ENCODE measurements at places on chromosomes 1 and 21. TPM values are rescaled to one million over a fixed set of nuclear protein-coding genes. Genes with fewer than 3 reads are reported as not detected.

The CD1E gene
- not detected for total RNA-seq

The ZRANB2 gene
- 106 TPM for total RNA-seq

The KCNT2 gene
- total RNA-seq: not detected

The SPATA17 gene
- not detected for total RNA-seq

GRCh38 chr1:53766831-53767405, 28.0 kb upstream of the GLIS1 start:
- no peak for DNase-seq

GRCh38 chr1:18965206-18966173, 9.0 kb upstream of the IFFO2 start:
- DNase-seq: no peak

DNA sequence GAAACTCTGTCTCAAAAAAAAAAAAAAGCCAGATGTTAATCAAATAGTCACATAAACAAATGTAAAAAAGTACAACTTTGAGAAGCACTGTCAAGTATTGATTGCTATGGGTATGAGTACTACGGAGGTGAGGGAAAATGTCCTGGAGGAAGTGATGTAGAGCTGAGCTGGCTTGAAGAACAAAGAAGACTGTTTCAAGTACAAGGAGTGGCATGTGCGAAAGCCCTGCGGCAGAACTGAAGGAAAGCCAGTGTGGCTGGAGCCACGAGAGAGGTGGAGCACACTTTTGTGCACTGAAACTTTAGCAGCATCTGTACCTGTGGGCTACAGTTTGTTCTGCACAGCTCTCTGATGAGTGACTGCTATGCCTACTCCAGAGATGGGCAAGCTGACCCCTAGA, 5.4 kb upstream of the RPS6KA1 start:
- no peak for DNase-seq

DNA sequence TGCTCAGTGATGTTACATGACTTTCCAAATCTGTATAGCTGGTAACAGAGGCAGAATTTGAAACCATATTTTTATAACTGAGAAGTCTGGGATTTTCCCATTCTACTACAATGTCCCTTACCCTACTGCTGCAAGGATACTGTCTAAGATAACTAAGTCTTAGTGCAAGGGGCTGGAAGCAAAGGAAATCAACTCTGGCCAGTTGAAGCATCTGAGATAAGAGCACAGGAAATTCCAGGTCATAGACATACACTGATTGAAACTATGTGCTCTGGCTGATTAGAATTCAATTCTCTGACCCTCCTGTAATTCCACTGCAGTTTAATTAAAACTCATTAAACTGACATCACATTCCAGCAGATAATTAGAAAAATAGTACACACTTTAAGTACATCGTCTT, 267.7 kb upstream of the C1orf87 start:
- DNase-seq: no peak

GRCh38 chr1:101158424-101158823, 78.4 kb upstream of the S1PR1 start:
- no peak for DNase-seq

GRCh38 chr1:217322834-217323233, 308.1 kb downstream of the GPATCH2 start:
- no peak for DNase-seq
